Tibial nerve (tissue), 4 donors: ENCODE measurements at places on chromosomes 11 and 22. TPM values are rescaled to one million over a fixed set of nuclear protein-coding genes. Genes with fewer than 3 reads are reported as not detected.

ZBTB16 gene
- total RNA-seq, result 668 TPM

HOATZ gene
- not detected for total RNA-seq

GRCh38 chr11:121656328-121657090, 203.7 kb upstream of the SORL1-AS1 start:
- DNase-seq, result no peak

- DNase-seq, result no peak
These were observed 159.9 kb downstream of the HIPK3 start for GRCh38 chr11:33417121-33417520.

- DNase-seq, result no peak
These were observed 68.5 kb upstream of the NARS2 start for GRCh38 chr11:78642979-78643675.

LRRC56 gene
- total RNA-seq, result 0.60 TPM

GRCh38 chr22:24353121-24353520, 74.3 kb upstream of the ADORA2A start:
- DNase-seq, result no peak

GRCh38 chr11:9643751-9644150, 20.1 kb upstream of the SWAP70 start:
- no peak for DNase-seq

TUT1 gene
- total RNA-seq, result 12.6 TPM

GRCh38 chr22:46961591-46962295, 199.3 kb downstream of the TBC1D22A start:
- no peak for DNase-seq

- DNase-seq, result no peak
These were observed 12.8 kb downstream of the CXCR5 start for GRCh38 chr11:118896472-118896913.

RASD2 gene
- 0.20 TPM for total RNA-seq

FIBIN gene
- total RNA-seq, result 225 TPM

DNA sequence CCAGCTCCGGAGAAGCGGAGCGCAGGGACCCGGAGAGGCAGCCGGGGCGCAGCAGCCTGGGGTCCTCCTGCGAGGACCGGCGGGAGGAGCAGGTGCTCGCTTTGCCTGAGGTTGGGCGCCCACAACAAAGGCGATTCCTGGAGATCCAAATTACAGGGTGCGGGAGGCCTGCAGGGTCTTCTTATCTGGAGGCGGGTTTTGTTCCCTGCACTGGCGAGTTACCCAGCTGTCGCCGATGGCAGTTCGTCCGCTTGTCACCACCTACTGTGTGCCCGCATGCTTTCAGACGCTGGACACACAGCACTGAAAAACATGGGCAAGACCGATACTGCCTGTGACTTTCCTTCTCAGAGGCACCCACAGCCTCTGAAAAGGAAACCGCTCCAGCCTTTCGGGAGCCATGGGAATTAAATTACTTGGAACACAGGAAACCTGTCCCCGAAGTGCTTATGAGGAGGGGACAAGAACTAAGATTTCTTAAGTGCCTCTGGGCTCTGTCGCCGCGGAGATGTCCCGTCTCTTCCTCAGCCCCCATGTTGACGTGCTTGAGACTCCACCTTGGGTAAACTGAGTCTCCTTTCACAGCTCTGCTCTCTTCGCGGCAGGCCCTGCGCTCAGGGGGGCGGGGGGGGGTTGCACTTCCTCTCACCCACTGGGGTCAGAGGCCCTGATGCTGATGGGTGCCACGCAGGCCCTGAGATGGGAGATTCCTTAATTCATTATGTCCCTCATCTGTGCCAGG, 1.3 kb upstream of the ZFTA start:
- no peak for DNase-seq
